Lung microvascular endothelial cell (primary cell): ENCODE measurements at places on chromosomes 5 and 9.

DNA sequence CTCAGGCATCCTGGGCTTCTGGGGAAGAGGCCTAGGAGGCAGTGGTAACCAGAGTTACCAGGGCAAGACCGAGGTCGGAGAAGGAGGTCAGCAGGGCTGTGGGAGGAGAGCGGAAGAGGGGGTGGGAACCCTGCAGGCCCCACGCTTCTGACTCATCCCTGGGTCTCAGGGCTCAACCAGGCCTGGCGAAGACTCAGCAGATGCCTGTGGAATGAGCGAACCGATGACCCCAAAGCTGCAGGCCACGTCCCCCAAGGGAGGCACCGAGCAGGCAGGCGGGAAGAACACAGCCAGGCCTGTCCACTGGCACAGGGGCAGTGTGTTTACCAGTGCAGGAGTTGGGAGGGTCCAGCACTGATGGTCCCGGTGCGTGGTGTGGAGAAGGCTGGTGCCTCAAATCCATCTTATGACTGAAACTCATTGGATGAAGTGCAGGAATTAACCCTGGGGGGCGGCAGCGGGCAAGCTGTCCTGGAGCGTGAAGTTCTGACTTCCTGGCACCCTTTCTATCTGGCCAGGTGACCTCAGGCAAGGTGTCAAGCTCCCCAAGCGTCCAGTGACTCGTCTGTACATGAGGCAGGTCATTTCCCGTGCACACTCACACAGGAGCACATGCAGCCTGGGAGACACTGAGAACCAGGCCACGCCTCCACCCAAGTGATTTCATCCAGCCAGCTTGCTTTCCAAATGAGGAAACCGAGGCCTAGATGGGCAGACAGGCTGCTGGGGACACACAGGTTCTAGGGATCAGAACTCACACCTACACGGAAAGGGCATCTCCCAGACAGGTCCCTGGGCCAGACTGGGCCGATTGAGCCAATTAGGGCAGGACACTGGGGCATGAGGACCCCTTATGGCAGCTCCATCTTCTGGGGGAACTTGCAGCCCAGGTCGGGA, 69.1 kb downstream of the ADAMTS2 start:
- DNase-seq, result no peak

- no peak for DNase-seq
Measured at GRCh38 chr5:62283005-62283404, 23.0 kb upstream of the KIF2A start.

DNA sequence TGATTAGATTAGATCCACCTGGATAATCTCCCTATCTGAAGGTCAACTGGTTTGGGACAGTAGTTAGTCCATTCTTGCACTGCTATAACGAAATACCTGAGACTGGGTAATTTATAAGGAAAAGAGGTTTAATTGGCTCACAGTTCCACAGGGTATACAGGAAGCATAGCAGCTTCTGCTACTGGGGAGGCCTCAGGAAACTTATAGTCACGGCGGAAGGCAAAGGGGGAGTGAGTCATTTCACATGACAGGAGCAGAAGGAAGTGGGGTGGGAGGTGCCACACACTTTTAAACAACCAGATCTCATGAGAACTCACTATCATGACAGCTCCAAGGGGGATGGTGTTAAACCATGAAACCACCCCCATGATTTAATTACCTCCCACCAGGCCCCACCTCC, 9.9 kb downstream of the C9orf40 start:
- DNase-seq, result peak; percentile 69

DNA sequence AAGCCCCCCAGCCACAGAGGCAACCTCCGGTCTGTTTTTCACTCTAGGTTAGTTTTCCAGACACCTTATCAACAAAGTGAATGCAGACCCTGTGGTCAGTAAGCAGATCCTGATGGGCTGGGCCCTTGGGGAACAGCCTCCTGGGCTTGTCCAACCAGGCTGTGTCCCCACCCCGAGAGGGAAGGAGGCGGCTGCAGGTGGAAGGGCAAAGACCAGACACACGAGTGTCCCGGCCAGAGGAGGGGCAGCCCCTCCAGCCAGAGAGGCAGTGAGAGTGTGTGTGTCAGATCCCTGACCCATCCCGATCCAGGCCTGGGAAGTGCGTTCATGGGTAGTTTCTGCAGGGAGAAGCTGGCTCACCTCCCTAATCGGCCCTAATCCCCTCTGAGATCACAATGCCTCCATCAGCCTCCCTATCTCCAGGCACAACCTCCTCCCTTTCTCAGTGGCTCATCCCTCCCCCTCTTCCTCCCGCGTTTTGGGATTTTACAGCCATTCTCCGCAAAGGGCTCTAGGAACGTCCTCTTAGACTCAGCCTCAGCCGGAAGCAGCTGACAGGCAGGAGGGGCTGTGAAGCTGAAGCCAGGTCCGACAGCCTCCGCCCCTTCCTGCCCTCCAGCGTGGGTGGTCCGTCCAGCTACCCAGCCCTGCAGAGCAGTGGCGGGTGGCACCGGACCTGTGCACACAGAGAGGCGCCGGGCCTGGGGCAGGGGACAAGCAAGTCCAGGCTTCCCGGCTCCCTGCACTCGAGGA, 9.7 kb downstream of the SLC12A7 start:
- peak; percentile 55 for DNase-seq

DNA sequence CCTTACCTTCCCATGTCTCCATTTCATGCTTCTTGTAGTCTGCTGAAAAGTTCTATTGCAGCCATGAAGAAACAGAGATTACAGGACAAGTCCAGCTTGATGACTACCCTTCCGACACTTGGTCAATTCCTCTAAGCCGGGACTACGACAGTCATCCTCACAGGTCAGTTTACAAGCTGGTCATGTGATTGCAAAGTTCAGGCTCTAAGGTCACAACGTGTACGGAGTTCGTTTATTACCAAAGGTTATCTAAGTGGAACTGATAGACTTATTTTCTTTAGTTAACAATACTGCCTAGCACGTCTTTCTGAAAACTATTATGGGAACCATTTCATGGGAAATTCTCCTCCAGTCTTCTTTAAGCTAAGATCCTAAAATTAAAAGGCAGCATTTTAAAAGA, 88.5 kb upstream of the NR5A1 start:
- DNase-seq, result no peak

GRCh38 chr5:10290438-10290837, 17.3 kb downstream of the CMBL start:
- DNase-seq, result no peak
